ENCODE measurements at places on chromosomes 3 and 15.

DNA sequence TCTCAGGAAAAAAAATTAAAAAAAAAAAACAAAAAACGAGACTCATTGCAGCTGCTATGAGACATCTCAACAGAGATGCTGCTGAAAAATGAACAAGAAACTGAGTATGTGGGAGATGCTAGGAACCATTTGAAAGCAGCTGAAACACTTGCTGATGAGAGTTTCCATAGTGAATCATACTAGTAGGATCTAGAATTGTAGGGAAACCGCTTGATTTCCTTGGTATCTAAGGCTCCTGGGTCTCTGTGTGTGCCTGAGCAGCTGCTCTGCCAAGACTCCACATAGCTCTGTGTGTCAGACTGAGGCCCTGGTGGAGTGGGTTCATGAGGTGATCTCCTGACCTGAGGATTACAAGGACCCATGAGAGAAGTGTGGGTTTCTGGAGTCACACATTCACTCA lies 313.4 kb upstream of the NECTIN3 start:
- no peak for DNase-seq

DNA sequence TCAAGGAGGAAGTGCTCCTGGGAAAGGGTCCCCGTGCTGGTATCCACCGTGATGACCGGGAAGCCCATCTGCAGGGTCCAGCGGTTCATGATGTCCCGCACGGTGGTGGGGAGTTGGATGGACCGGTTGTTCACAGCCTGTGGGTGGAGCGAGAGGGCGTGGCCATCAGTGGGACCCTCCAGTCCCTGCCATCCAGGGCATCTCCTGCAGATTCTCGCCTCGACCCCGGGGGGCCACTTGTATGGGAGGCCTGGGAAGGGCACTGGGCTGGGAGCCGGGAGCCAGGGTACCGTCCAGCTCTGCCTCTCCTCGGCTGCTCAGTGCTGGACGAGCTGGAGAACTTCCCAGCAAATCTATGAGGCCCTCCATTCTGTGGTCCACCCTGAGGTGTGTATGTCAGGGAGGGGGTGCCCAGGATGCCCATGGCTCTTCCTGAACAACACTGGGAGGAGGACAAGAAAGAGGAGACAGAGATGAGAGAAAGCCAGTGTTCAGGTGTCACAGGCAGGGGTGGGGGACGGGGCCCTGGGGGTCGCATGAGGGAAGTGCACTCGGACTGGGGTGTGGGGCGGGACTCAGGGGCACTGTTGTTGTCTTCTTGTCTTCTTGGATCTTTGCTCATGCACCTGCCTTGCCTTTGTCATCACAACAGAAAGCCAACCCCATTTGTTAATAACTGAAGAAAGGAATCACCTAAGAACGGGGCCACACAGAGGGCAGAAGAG lies 13.0 kb downstream of the ANPEP start:
- no peak for DNase-seq

DNA sequence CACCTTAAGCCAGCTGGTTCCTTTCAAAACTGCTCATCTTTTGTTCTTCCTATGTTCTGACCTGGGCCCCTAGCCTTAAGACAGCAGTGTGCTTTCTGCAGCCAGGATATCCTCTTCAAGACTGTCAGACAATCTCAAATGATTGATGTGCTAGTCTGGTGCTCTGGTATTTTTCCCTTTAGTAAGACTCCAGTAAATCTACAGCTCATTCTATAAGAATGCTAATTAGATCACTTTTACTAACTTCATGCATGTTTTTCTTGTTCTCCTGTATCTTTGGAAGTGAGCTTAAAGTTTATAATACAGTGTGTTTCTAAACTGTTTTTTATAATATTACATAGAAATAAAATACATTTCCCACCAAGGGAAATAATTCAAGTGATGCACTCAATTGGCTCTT lies 220.9 kb upstream of the NANOGP8 start:
- DNase-seq, result no peak

- DNase-seq, result no peak
Observed at GRCh38 chr3:176935194-176935888, 261.9 kb downstream of the TBL1XR1 start.

GRCh38 chr15:48472756-48473155 lies 141.5 kb downstream of the DUT start:
- peak; percentile 42 for DNase-seq

DNA sequence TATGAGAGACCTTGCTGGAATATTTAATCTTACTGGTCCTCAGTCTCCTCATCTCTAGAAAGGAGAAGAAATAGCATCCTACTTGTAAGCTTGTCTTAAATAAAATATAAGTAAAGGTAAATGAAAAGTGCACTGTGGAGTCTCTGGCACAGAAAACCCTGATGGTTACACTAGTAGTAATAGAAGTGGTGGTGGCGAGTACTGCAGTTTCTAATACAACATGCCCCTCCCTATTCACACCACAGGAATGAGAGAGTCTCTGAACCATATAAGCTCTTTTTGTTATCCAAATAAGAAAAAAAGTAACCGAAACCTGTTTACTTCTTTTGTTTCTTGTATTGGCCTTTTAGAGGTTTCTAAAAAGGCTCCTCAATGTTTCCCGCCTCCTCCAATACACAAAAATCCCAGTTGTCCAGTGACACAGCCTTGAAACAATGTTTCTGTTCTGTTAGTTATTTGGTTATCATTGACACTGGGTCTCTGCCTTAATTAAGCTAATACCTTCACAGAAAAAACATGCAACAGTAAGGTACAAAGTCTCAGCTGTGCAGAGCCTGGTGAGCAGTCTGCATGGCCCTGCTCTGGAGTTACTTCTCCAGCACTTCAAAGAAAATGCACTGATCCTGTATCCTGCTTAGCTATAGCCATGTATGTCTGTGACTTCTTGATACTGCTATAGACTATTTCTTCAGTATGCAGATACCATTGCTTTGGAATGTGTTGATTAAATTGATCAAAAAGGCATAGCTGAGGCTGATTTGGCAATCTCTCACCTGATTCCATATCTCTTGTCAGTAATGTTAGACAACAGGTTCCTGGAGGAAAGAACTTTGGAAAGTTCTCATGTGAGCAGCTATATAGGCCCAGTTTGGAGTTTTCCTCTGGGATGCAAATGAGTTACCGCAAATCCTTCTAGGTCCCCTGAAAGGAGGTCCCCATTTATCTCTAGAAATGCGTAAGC lies 315.6 kb upstream of the IL12A start:
- DNase-seq, result no peak

DNA sequence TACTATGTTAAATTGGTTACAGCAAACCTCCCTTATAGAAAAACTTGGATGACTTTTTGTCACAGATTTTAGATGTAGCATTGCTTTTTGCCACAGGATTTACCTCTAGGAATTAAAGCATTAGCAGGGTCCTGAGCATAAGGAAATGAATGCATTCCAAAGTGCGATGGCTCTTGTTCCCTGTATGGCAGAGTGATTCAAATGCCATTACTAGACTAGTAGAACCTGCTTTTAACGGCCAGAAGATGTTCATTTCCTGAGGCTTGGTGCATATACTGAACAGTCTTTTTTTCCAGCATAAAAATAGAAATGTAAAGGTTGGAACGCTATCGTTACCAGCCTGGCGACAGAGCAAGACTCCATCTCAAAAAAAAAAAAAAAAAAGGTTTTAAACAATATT lies 59.4 kb downstream of the WNT5A start:
- no peak for DNase-seq

DNA sequence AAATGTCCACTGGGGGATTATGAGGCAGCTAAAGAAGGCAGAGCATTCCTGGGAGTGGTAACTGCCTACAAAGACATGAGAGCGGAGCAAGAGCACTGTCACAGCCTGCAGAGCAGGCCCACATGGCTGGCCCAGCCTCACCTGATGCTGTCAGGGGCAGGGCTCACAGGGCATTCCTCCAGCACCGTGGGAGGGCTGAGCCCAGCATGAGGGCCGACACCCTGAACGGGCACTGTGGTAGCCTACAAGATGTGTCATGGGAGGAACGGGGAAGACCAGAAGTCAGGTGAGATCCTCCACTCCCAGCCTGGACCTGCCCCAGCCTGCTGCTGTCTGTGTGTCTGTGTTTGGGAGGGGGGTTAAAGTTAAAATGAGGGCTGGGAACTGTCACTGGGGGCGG lies 30.1 kb downstream of the CCDC12 start:
- no peak for DNase-seq

DNA sequence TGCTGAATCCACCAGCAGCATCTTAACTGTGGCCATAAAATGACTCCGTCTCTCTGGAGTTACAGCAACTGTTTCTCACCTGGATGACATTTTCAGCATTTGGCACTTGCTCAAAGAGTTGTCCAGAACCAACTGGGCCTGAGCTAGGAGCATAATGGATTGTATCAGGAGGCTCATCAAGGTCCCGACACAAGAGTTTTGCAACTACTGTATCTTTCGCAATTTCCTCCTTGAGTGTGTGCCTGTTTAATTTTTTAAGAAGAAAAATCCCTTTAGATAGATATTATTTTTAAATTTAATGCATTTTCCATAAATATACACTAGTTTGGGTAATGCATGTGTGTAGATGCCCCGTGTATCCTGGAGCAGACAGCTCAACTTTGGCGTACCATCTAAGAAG lies 44.3 kb upstream of the C3orf49 start:
- DNase-seq, result peak; percentile 8

DNA sequence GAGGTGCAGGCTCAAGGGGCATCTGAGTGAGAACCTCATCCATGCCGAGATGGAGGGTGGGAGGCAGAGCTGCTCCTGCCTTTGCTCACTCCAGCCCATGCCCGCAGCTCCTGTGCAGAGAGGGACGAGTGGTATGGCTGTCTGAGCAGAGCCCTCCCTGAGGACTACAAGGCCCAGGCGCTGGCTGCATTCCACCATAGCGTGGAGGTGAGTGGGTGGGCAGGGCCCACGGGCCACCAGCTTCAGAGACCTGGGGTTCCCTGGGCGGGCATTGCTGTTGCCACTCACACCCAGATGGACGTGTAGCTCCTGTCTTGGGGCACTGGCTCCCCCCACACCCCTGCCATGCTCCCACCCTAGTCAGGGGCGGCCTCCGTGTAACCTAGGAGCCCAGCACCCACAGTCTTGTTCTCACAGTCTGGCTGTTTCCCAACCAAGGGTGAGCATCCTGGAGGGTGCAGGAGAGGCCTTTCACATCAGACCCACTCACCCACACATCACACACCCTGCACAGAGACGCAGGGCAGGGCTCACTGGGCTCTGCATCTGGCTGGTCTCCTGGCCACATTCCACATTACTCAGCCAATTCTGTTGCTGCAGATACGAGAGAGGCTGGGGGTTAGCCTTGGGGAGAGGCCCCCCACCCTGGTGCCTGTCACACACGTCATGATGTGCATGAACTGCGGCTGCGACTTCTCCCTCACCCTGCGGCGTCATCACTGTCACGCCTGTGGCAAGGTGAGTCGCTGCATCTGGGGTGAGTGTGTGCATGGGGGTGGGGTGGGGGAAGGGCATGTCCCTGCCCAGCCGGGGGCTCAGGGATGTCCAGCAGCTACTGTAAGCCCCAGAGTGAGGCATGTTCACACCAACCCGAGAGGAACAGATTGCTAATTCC lies 25.3 kb upstream of the NR2C2 start:
- no peak for DNase-seq

DNA sequence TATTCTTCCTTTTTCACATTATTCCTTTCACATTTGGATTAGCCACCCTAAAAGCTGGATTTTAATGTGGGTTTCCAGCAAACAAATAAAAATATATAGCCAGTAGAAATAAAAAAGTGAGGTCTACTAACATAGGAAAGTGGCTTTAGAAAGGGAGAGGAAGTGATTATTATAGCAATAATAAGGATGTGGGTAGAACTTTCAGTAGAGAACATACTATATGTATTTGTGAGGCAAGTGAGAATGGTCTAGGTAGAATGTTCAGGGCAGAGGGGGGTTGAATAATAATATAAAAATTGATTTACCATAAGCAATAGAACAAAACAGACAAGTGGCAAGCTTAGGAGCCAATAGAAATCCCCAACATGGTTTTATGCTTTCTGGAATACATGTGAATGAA lies 88.6 kb downstream of the NR1I2 start:
- no peak for DNase-seq

GRCh38 chr3:140341203-140341602 lies 336.7 kb upstream of the TRIM42 start:
- no peak for DNase-seq

- DNase-seq, result peak; percentile 5
Observed at GRCh38 chr15:55742927-55743728, at the start of gene PRTG. PRTG (minus strand) TSS chr15:55743152; CDS start chr15:55742931, 221 bp downstream.

DNA sequence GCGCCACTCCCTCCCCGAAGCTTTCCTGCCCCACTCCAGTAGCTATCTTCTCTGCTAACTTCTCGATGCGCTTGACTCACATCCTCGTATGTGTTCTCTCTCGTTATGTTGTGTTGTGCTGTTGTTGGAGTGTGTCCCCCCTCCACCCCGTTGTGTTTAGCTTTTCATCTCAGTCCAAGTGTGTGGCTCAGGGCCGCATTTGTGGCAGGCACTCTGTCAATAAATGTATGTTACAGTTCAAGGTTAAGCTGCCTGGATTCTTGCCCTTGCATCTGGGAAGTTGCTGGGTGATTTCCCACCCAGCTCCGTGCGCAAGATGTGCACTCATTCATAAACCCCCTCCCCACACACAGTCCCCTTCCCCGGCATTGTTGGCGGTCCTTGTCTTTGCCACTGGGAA lies 71.9 kb downstream of the PGPEP1L start:
- no peak for DNase-seq

DNA sequence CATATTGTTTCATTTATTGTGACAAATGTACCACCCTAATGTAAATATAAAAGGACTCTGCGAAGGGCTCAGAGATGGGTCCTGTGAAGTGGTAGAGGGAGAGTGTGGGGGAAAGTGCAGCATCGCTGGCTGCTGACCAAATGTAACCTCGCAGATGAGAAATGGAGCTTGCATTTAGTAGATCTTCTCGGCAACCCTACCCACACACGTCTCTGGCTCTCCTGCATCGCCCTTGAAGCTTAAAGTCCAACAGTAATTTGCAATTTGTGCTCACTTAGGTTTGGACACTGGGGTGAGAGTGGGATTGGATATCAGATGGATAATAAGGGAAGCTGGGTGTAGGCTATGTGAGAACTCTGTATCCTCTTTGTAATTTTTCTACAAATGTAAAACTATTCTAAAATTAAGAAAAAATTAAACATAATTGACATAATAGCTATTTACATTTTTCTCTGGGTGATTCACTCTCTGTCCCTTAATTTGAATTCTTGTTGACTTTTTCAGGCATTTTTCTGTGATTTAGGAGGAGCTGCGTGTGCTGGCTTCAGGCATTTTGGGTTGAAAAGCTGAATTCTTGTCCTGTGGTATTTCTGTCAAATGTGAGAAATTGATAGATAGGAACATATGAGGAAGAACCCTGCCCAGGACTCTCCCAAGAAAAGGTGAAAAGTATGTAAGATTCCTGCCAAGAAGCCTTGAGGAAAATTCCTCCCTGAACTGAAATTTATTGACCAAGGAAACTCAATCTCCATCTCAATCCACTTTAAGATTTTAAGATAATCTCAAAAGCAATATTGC lies 524.7 kb upstream of the MCTP2 start:
- no peak for DNase-seq

- DNase-seq, result no peak
Observed at GRCh38 chr3:41726891-41727290, 235.0 kb downstream of the ULK4 start.

- DNase-seq, result no peak
Observed at GRCh38 chr3:128464188-128464587, 2.5 kb downstream of the DNAJB8 start.
